ENCODE measurements at places on chromosomes 16 and 17. TPM values are rescaled to one million over a fixed set of nuclear protein-coding genes. Genes with fewer than 3 reads are reported as not detected.

Gene WNT9B
- total RNA-seq: 0.84 TPM

Gene EXOC3L1
- total RNA-seq: 1.3 TPM

Gene MAP3K14
- total RNA-seq: 10.6 TPM

Gene CDH13
- 159 TPM for total RNA-seq

Gene ST6GALNAC1
- total RNA-seq: 2.3 TPM

Gene PDK2
- total RNA-seq: 42.8 TPM

Gene SMPD3
- 1.1 TPM for total RNA-seq

Gene ARHGDIG
- total RNA-seq: not detected

Gene PCYT2
- 20.8 TPM for total RNA-seq

Gene CA4
- 1.6 TPM for total RNA-seq

Gene PIPOX
- 2.1 TPM for total RNA-seq

Gene ENO3
- total RNA-seq: 7.4 TPM

Gene MYCBPAP
- total RNA-seq: 1.8 TPM

- peak; percentile 52 for DNase-seq
These were observed 49.1 kb downstream of the ADCY7 start for GRCh38 chr16:50315346-50315997.

GRCh38 chr16:11060842-11061241 lies 116.5 kb downstream of the CLEC16A start:
- no peak for DNase-seq

DNA sequence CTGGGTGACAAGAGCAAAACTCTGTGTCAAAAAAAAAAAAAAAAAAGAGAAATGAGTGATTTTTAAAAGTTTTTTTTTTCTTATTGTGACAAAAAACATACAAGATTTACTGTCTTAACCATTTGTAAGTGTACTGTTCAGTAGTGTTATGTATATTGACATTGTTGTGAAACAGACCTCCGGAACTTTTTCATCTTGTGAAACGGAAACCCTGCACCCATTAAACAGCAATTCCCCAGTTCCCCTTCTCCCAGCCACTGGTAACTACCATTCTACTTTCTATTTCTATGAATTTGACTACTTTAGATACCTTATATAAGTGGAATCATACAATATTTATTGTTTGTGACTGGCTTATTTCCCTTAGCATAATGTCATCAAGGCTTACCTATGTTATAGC lies 18.7 kb downstream of the DUS2 start:
- no peak for DNase-seq

GRCh38 chr16:740459-740763 lies 386 bp downstream of the CIAO3 start:
- DNase-seq: no peak

DNA sequence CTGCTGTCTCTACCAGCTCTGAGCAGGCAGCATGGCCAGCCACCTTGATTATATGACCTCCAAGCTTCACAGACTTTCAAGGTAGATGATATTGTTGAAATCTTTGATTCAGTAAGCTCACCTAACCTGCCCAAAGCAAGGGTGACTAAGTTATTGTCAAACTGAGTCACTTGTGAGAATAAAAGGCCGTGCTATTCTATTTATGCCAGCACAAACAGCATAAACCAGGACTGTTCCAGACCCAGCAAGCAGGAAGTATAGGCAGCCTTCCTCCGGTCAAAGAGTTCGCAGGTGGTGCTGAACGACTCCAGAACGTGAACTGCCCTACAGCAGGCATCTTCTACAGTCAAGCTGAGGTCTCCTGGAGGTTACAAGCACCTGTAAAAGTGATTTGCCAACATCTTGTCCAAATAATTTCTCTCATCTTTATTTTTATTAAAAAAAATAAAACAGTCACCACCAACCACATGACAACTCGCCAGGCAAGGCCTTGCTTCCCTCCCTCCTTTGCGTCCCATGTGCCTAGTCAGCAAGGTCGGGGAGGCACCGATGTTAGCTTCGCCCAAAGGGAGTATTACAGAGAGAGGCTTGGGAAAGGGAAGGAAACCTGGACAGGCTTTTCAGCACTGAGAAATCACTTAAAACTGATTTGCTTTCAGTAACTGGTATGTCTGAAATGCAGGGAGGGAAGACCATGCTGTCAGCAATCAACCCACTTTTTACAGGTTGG lies 10.8 kb downstream of the ARL2BP start:
- peak; percentile 55 for DNase-seq

GRCh38 chr16:89048090-89048725 lies 45.4 kb upstream of the ACSF3 start:
- peak; percentile 18 for DNase-seq

DNA sequence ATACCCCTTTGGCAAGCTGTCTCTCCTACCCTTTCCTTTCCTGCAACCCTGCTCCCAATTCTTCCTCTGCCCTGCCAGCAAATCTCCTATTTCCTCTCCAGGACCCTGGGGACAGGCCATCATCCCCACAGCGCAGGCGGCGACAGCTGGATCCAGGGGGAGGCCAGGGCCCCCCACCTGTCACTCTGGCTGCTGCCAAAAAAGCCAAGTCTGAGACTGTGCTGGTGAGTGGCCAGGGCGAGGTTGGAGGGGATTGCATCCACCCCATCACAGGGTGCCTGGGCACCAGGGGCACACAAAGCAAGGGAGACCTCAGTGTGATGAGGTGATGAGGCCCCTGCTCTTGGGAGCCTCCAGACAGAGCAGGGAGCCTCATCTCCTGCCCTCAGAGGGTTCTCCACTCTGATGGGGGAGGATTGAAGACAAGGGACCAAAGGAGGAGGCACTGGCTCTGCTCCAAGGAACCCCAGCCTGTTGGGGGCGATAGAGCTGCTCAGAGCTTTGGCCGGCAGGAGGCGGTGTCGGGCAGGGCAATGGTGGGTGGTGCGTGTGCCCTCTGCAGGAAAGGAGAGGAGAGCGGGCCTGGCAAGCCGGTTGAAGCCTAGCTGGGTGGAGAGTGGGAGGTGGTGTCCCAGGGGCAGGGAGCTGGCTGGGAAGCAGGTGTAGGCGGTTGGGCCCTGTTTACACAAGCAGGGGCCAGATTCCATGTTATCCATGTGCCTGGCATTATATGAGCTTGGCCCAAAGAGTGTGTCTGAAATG lies 15.6 kb upstream of the PDK2 start:
- DNase-seq: peak; percentile 74

DNA sequence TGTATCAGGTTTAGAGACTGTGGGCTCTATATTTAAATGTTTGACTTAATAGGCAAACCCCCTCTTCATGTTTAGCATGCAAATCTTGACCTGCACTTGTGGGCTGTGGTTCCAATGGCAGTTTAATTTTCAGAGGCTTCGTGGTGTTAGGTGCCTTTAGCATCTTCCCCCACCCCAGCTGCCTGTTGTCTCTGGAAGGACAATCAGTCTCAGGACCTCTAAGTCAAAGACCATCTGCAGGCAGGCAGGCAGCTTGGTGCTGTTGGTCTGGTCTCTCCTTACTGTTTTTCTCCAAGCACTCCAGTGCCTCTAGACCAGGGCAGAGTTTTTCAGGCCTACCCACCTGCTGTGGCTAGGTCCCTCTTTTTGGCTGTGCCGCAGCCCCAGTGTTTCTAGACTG lies 990.4 kb downstream of the CDH11 start:
- DNase-seq: no peak

- DNase-seq: no peak
These were observed 567 bp downstream of the UBB start for GRCh38 chr17:16381496-16381820.

GRCh38 chr17:48240122-48240521 lies 132.6 kb downstream of the SNX11 start:
- DNase-seq: no peak

- DNase-seq: no peak
These were observed 36.0 kb downstream of the NTN1 start for GRCh38 chr17:9057310-9057709.

DNA sequence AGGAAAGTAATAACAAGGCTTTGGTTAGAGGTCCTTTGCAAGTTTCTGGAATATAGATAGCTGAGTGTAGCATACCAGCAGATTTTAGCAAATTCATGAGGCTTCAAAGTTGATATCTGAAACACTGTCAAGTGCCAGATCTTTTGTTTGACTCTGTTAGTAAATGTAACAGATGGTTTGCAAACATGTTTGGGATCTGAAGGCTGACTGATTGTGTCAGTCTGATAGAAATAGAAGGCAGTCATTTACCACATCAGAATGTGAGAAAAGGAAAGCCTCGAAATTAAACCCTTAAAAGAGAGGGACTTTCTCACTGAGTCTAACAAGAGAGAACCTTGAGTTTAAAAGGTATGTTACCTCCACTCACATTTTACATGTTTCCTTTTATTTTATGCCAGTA lies 371.5 kb downstream of the KIF2B start:
- DNase-seq: no peak

DNA sequence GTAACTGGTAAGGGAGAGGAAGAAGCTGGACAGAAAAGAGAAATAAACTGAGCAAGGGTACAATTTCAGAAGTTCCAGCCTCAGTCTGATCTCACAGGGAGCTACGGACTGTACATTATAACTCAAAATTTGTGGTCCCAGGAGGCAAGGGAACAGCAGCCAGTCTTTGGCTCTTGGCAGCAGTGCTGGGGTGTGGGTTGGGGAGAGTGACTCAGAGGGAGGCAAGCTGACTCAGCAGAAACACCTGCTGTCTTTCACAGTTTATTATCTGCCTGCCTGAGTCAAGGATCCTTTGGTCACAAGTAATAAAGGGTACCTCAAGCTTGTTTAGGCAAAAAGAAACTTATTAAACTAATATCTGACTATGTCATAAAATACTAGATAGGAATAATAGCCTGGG lies 73.5 kb upstream of the KIF2B start:
- no peak for DNase-seq

DNA sequence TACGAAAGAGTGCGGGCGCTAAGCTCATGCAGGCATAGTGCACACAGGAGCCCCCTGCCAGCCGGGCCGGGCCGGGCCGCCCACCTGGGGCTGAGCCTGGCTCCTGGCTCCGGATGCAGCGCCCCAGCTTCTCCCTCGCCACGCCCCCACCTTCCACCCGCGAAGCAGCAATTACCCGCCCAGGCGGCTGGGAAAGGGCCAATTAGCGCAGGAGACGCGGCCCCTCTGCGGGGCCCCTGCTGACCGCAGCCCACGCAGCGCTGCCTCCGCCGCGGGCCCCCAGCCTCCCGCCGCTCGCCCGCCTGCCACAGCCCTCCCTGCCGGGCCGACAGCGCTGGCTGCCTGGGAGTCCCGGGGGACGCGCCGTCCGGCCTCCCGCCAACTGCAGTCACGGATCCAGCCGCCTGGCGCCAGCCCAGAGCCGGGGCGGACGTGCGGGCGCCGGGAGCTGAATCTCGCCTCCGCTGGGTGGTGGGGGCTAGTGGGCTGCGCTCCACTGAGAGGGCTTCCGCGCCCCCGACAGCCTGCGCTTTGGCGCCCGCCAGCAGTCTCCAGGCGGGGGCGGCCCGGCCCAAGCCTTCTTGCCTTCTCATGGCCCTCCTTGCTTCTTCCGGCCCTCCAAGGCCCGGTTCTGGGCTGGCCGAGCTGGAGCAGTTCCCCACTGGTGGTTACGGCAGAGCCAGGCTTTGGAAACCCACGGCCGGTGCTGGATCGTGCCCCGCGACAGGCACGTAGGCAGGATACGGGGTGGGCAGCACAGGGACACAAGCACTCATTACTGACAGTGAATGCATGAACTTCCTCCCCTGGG lies 14.9 kb upstream of the CBFB start:
- peak; percentile 86 for DNase-seq

DNA sequence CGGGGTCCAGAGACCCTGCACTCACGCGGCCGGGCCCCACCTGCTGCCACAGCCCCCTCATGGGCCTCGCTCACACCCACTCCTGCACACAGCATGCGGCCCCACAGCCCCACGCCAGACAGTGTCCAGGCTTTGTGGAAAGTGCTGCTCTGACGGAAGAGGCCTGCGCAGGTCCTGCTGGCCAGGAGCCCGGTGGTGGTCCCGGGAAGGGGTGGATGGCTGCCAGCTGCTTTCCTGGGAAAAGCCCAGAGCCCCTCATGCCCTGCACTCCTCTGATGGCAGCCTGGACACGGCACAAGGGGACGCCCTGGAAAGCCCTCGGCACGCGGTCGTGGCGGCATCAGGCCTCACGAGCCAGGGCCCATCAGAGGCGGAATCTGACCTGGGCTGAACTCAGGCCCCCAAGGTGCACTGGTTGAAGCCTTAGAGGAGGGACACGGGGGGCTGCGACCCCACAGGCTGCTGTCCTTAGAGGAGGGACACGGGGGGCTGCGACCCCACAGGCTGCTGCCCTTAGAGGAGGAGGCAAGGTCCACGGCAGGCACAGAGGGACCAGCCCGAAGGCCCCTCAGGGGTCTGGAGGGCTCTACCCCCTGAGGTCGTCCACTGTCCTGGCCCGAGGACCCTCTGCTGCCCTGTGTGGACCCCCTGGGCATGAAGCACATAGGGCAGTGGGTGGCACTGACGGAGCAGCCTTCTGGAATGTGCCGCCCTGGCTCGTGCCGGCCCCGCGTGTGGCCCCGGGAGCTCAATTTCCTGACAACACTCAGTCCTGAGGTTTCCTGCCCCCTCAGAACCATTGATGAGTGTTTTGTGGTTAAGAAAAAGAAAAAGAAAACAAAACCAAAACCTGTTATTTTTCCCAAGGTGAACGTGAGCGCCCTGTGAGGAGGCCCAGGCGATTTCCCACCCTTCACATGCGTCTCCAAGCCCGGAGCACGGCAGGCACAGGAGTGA lies 22.1 kb downstream of the SOX8 start:
- DNase-seq: no peak

DNA sequence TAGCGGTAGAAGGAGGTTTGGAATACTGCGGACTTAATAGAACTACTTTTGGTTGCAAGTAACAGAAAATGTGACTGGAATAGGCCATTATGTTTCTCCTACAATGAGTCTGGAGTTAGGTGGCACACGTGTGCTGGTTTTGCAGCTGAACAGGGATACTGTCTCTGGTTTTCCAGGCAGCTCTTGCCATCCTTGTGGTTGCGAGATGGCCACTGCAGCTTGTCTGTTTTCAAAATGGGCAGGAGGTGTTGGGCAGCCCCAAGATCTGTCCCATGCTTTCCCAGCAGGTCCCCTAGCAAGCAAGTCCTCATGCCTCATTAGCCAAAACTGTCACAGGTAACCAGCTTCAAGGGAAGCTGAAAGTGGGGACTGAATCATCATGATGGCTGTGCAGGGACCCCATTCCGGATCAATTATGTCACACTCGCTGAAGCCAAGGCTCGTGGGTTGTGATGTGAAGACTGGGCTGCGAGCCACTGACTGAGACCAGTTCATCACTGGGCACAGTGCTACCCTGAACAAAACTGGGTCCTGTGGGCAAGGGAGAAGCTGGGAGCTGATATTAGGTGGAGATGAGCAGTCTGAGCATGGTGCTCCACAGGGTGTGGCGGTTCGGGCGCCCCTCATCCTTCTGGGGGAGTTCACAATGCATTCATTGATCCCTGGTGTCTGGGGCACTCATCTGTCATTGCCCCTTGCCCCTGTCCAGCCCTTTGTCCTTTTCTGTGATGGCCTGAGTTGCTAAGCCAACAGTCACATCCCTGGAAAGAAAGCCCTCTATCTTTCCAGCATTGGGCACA lies 82.1 kb downstream of the KSR1 start:
- DNase-seq: no peak

- no peak for DNase-seq
These were observed 787 bp upstream of the CCL3L1 start for GRCh38 chr17:36197387-36197703.

- DNase-seq: no peak
These were observed 6.6 kb downstream of the C16orf95 start for GRCh38 chr16:87310610-87311009.

- DNase-seq: no peak
These were observed 2.5 kb upstream of the ABCC12 start for GRCh38 chr16:48158296-48158695.

GRCh38 chr17:70562137-70562536 lies 392.8 kb downstream of the KCNJ2 start:
- DNase-seq: no peak

Data from aorta (tissue), 5 donors.